ENCODE measurements at places on chromosomes 11 and 22.

DNA sequence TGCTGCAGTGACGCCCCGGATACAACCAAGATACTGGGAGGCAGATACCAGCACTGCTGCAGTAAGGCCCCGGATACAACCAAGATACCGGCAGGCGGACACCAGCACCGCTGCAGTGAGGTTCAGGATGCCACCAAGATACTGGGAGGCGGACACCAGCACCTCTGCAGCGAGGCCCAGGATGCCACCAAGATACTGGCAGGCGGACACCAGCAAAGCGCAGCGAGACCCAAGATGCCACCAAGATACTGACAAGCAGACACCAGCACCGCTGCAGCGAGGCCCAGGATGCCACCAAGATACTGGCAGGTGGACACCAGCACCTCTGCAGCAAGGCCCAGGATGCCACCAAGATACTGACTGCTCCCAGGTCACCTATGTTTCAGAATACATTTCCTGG lies 225.2 kb downstream of the BRD1 start:
- peaks cover 2% of the 10 kb centered on the region for H3K4me1 ChIP-seq
- DNase-seq = no peak
- H3K36me3 ChIP-seq = peaks cover 19% of the 10 kb centered on the region
- H3K27ac ChIP-seq = no peak overlapping the region

GRCh38 chr22:39568278-39568981 lies 2.1 kb upstream of the CACNA1I start:
- H3K4me1 ChIP-seq = peaks cover 14% of the 10 kb centered on the region
- no peak for DNase-seq
- no peak overlapping the region for H3K27ac ChIP-seq
- no peaks in the 10 kb centered on the region for H3K27me3 ChIP-seq
- H3K4me3 ChIP-seq = no peak overlapping the region
- no peaks in the 10 kb centered on the region for H3K36me3 ChIP-seq

- peaks cover 18% of the 10 kb centered on the region for H3K36me3 ChIP-seq
- DNase-seq = no peak
- H3K27me3 ChIP-seq = no peaks in the 10 kb centered on the region
- no peak overlapping the region for H3K4me3 ChIP-seq
- H3K27ac ChIP-seq = no peak overlapping the region
Observed at GRCh38 chr11:65021003-65021402, 6.2 kb upstream of the SNX15 start.

DNA sequence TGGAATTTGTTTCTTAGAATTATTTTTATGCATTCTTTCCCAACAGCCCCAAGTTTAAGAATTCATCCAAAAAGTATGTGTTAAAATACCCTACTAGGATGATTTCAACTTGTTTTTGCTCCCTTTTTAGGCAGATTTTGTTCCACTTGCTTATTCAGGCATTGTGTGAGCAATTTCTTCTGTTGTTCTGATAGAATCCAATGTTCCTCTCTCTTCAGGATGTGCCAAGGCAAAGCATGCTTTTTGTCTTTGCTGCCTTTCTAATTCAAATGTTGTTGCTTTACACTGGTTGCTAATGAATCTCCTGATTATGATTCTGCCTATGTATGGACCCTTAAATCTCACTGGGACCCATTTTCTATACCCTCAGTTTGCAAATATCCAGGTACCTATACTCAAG lies 131.2 kb upstream of the ARHGAP42 start:
- no peak overlapping the region for H3K27ac ChIP-seq
- no peaks in the 10 kb centered on the region for H3K4me1 ChIP-seq
- no peaks in the 10 kb centered on the region for H3K27me3 ChIP-seq
- no peak for DNase-seq

- no peaks in the 10 kb centered on the region for H3K27me3 ChIP-seq
- H3K36me3 ChIP-seq = peaks cover 52% of the 10 kb centered on the region
- H3K4me1 ChIP-seq = peaks cover 6% of the 10 kb centered on the region
- no peak overlapping the region for H3K27ac ChIP-seq
- no peak overlapping the region for H3K4me3 ChIP-seq
Observed at GRCh38 chr11:47306484-47306844, 36.5 kb downstream of the MADD start.

DNA sequence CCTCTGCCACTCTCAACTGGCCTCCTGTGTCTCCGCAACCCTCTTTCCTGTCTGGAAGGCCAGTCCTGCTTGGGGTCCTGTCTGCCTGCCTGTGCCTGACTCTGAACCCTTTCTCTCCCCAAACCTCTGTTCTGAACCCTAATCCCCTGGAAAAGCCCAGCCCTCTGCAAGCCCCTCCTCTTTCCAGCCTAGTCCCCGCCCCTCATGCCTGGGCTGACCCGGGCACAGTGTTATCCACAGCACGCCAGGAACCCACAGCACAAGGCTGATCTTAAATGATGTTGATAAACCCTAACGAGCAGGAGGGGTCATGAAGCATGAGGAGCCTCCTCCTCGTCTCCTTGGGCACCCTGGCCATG lies at the start of gene IFITM10:
TSS of gene IFITM10 (minus strand) at position 115 of the 359 bp plus-strand sequence. CDS start 153 bp downstream, outside the sequence.
- H3K4me1 ChIP-seq = peaks cover 30% of the 10 kb centered on the region
- H3K27ac ChIP-seq = no peak within 1 kb of the TSS
- DNase-seq = no peak
- H3K27me3 ChIP-seq = peaks cover 13% of the 10 kb centered on the region
- H3K36me3 ChIP-seq = peaks cover 2% of the 10 kb centered on the region

GRCh38 chr11:17907046-17907445 lies 105.8 kb downstream of the SERGEF start:
- no peaks in the 10 kb centered on the region for H3K4me1 ChIP-seq
- H3K27ac ChIP-seq = no peak overlapping the region
- peaks cover 4% of the 10 kb centered on the region for H3K36me3 ChIP-seq
- no peak overlapping the region for H3K4me3 ChIP-seq
- no peak for DNase-seq

GRCh38 chr22:22578702-22579424 lies 19.8 kb upstream of the PRAME start:
- no peak overlapping the region for H3K4me3 ChIP-seq
- H3K27ac ChIP-seq = no peak overlapping the region
- peaks cover 8% of the 10 kb centered on the region for H3K27me3 ChIP-seq
- H3K4me1 ChIP-seq = no peaks in the 10 kb centered on the region
- DNase-seq = no peak

DNA sequence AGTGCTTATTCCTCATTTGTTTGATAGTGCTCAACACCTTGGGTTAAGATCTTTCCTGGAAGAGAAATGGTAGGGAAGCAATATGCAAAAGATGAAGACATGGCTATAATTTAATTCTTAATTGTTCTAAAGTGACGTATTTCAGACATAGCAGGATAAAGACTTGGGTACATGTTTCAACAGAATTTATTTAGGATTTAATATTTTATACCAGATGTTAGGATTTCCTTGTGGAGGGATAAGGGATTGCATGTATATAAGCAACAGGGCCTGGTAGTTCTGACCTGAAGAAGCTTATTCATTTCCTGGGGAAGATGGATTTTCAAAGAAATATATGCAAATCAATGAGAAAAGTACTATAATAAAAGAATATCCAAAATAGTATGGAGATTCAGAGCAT lies 163.8 kb downstream of the FAT3 start:
- no peak overlapping the region for H3K27ac ChIP-seq
- no peaks in the 10 kb centered on the region for H3K36me3 ChIP-seq
- no peaks in the 10 kb centered on the region for H3K27me3 ChIP-seq
- DNase-seq = no peak

GRCh38 chr22:44711690-44712555 lies 9.9 kb downstream of the PRR5 start:
- DNase-seq = no peak
- no peaks in the 10 kb centered on the region for H3K27me3 ChIP-seq
- H3K36me3 ChIP-seq = no peaks in the 10 kb centered on the region
- no peak overlapping the region for H3K4me3 ChIP-seq
- no peak overlapping the region for H3K27ac ChIP-seq

- DNase-seq = no peak
- no peaks in the 10 kb centered on the region for H3K27me3 ChIP-seq
- H3K27ac ChIP-seq = no peak within 1 kb of the TSS
Observed at GRCh38 chr11:122115524-122116379, at the start of gene BLID. Gene BLID (minus strand): TSS chr11:122116215. CDS start chr11:122115922, 293 bp downstream.

DNA sequence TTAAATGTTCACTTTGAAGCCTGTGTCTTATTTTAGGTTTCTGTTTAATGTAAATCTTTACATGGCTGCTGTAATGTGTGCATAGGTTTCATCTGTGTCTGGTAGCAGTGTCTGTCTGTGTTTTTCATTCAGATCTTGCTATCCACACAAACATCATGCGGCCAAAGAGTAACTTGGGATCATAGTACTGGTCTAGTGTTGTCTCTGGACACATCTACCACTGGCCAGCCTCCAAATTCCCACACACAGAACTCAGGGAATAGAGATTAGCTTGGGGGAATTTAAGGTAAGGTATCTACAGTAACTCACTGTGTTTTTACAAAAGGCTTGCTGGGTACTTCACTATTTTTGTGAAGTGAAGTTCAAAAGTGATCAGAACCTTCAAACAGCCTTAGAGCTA lies 32.1 kb upstream of the ZNF143 start:
- H3K36me3 ChIP-seq = peaks cover 61% of the 10 kb centered on the region
- no peak overlapping the region for H3K27ac ChIP-seq
- no peak overlapping the region for H3K4me3 ChIP-seq
- H3K4me1 ChIP-seq = no peaks in the 10 kb centered on the region
- DNase-seq = no peak
- no peaks in the 10 kb centered on the region for H3K27me3 ChIP-seq

- no peak overlapping the region for H3K4me3 ChIP-seq
- H3K27ac ChIP-seq = no peak overlapping the region
- H3K4me1 ChIP-seq = no peaks in the 10 kb centered on the region
Observed at GRCh38 chr22:27620367-27621154, 181.0 kb downstream of the MN1 start.

DNA sequence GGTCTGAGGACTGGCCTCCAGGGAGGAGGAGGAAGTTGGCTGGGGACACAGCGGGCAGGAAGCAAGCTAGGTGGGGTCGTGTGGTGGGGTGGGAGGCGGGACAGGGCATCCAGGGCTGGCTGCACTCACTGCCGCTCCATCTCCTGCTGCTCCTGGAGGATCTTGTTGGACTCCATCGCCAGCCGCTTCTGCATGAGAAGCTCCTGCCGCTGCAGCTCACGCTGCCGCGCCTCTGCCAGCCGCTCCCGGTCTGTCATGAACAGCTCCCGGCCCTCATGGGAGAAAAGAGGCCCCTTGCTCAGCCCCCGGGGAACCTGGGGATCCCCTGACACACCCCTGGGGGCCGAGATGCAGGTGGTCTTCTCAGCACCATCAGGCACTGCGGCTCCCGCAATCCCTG lies 21.6 kb downstream of the USH1C start:
- no peak overlapping the region for H3K4me3 ChIP-seq
- DNase-seq = no peak
- H3K27ac ChIP-seq = no peak overlapping the region
- no peaks in the 10 kb centered on the region for H3K4me1 ChIP-seq

GRCh38 chr22:33923660-33924246 lies 3.5 kb upstream of the LARGE1 start:
- no peak overlapping the region for H3K4me3 ChIP-seq
- H3K4me1 ChIP-seq = peaks cover 22% of the 10 kb centered on the region
- peak; percentile 31 for DNase-seq
- H3K27me3 ChIP-seq = peaks cover 42% of the 10 kb centered on the region
- peaks cover 2% of the 10 kb centered on the region for H3K36me3 ChIP-seq

GRCh38 chr22:29443452-29443851 lies 5.1 kb downstream of the RFPL1 start:
- H3K27ac ChIP-seq = no peak overlapping the region
- peaks cover 9% of the 10 kb centered on the region for H3K27me3 ChIP-seq
- no peak overlapping the region for H3K4me3 ChIP-seq
- no peaks in the 10 kb centered on the region for H3K36me3 ChIP-seq
- no peaks in the 10 kb centered on the region for H3K4me1 ChIP-seq

DNA sequence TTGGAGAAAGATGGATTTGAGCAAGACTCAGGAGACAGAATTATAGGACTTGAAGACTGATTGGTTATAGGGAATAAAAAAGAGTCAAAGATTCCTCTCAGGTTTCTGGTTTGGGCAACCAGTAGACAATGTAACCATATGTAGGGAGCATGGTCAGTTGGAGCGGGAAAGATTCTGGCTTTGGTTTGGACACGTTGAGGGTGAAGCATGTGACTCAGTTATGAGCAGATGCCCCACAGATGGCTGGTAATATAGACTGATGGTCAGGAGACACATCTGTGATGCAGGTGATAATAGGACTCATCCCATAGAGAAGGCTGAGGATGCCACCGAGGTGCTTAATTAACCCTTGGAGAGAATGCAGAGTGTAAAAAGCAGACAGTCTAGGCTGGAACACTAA lies 132.1 kb downstream of the CD44 start:
- no peak overlapping the region for H3K4me3 ChIP-seq
- no peaks in the 10 kb centered on the region for H3K27me3 ChIP-seq
- no peaks in the 10 kb centered on the region for H3K36me3 ChIP-seq
- DNase-seq = no peak
- H3K4me1 ChIP-seq = peaks cover 62% of the 10 kb centered on the region
- H3K27ac ChIP-seq = peak overlapping the region; percentile 91

GRCh38 chr11:120713296-120713695 lies 201.7 kb downstream of the GRIK4 start:
- H3K27me3 ChIP-seq = peaks cover 8% of the 10 kb centered on the region
- no peak overlapping the region for H3K4me3 ChIP-seq
- no peaks in the 10 kb centered on the region for H3K36me3 ChIP-seq
- H3K4me1 ChIP-seq = no peaks in the 10 kb centered on the region
- no peak for DNase-seq

DNA sequence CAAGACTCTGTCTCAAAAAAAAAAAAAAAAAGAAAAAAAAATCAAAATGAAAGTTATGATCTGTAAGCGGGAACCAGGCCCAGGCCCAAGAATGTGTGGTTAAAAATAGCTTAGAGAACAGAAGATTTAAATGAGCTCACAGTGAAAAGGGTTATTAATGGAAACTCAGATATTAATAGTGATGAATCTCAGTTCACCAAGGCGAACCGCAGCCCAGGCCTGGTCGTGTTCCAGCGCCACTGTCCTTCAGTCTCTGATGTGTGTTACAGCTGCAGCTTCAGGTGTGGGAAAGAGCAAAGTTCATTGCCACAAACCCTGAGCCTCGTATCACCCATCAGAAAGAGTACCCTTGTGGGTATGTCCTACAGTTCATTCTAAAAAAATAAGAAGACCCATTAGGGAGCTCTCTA lies 107.1 kb downstream of the GAB2 start:
- peaks cover 13% of the 10 kb centered on the region for H3K4me1 ChIP-seq
- DNase-seq = no peak
- H3K27me3 ChIP-seq = no peaks in the 10 kb centered on the region
- no peak overlapping the region for H3K4me3 ChIP-seq
- H3K27ac ChIP-seq = no peak overlapping the region

DNA sequence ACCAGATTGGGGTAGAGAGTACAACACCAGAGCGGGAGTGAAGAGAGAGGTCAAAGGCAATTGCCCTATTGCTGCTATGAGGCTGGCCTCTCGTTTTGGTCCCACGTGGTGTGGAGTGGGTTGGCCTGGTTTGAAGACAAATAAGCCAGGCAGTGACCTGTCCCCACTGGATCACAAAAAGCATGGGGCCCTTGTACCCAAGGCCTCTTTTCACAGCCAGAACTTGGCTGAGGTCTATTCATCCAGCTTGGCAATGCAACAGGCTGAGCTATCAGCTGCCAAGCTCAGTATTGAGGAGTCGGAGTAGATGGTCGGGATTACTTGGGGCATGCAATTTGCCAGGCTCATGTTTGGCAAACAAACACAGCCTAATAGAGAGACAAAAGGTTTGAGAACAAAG lies 19.2 kb upstream of the GALNT18 start:
- no peaks in the 10 kb centered on the region for H3K36me3 ChIP-seq
- no peaks in the 10 kb centered on the region for H3K4me1 ChIP-seq
- no peak for DNase-seq
- H3K27ac ChIP-seq = no peak overlapping the region

GRCh38 chr11:70040452-70040851 lies 37.7 kb upstream of the ANO1 start:
- peaks cover 5% of the 10 kb centered on the region for H3K36me3 ChIP-seq
- no peak overlapping the region for H3K4me3 ChIP-seq
- H3K27me3 ChIP-seq = peaks cover 14% of the 10 kb centered on the region
- H3K4me1 ChIP-seq = no peaks in the 10 kb centered on the region
- DNase-seq = no peak
- H3K27ac ChIP-seq = no peak overlapping the region
